NCI-H460 (cell line): ENCODE measurements at places on chromosomes 5 and 9. TPM values are rescaled to one million over a fixed set of nuclear protein-coding genes. Genes with fewer than 3 reads are reported as not detected.

GRCh38 chr5:157473383-157474320 is 13.6 kb downstream of the NIPAL4 start:
- no peak for DNase-seq

GRCh38 chr9:137217276-137218211 is 4.5 kb downstream of the RNF208 start:
- DNase-seq, result peak; percentile 61

Gene SLC27A6
- not detected in 2 replicates for total RNA-seq

DNA sequence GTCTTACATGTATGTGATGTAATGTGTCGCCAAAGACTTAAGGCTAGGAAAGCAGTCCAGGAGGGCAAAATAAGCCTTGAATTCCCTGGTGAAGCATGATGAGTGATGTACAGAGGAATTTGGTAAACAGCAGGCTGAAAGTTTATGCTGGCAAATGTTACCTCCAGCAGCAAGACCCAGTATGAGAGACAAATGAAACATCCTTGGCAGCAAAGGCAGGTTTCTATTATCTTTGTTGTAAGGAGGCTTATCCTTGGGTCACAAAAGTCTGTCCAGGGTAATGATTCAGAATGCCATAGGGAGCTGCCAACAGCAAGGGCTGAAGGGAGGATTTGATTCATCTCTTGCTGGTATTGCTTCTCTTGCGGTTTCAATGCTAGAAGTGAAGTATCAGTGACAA is 75.9 kb upstream of the HTR4 start:
- DNase-seq, result no peak

- no peak for DNase-seq
Observed at GRCh38 chr5:34047774-34048572, 5.0 kb upstream of the C1QTNF3 start.

DNA sequence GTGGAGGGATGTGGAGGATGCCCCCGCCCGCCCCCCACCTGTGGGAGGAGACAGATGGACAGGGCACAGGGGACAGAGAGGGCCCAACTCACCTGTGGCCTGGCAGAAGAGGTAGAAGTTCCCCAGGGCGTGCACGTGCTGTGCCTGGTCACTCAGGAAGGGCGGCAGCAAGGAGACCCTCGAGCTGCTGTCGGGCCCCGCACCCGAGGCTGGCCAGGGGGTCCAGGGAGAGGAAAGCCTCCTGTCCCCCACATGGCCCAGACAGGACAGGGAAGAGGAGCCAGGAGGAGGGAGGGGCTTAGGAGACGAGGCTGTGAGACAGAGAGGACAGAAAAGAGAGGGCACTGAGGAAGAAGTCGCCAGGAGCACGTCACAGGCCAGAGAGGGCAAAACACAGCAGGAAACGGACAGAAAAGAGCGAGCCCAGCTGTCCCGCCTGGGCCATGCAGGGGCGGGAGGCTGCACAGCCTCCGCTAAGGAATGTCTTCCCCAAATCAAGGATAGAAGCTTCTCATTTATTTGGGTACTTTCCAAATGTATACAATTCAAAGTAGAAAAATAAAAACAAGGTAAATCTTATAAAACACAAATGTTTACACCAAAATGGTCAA is 58.5 kb downstream of the SECISBP2 start:
- no peak for DNase-seq

Gene SOHLH1
- not detected in 2 replicates for total RNA-seq
